Fibroblast of skin of back (primary cell): ENCODE measurements at places on chromosomes 11 and 22.

DNA sequence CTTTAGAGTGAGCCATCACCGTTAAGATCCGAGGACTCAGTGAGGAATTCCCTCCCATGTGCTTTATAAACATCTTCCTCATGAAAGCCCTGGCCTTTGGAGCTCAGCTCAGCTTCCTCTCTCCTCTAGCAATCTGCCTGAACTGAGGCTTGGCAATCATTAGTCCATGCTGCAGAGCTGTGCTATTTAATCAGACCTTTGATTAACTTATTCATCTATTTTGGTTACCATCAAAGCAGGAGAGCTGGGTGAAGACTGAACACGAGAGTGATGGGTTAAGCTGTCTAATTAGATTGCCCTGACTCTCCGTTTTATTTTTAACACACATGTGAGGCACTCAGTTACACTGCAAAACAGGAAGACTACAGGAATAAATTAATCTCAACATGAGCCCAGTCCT is 351.3 kb downstream of the LARGE1 start:
- no peak for DNase-seq

DNA sequence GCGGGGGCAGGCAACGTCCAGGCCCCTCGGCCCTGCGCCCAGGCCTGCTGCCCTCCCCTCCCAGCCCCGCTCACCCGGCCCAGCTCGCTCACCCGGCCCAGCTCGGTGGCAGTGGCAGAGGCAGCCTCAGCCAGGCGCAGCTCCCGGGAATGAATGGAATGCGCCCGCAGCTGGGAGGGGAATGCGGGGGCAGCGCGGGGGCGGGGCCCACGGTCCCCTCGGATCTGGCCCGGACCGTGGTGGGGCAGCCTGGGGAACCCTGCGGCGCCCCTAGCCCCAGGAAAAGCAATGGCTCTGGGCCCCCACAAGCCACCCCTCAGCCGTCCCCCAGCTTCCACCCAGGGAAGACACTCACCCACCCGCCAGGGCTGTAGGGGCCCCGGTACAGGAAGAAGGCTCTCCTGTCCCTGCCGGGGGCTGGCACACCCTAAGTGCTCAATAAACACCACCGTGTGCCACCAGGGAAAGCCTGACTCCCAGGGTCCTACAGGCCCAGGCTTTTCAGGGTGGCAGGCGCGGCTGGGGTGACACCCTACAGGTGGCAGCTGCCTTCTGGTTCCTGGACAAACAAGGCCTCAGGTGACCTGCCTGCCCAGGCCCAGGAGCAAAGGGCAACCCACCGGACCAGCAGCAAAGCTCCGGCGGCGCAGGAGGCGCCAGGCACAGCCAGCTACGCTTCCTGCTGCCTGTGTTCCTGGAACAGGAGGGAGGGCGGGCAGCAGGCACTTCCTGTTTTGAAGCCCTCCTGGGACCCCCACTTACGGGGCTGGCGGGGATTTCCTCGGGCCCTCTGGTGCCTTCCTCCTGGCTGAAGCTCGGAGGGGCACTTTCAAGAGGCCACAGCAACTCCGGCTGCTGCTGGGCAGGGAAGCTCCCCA is 13.8 kb downstream of the PLXNB2 start:
- peak; percentile 88 for DNase-seq

GRCh38 chr11:93653080-93653479 is 8.4 kb upstream of the CEP295 start:
- no peak for DNase-seq

- DNase-seq, result no peak
Measured at GRCh38 chr22:37284126-37284804, 2.0 kb downstream of the CYTH4 start.
